Germinal center (tissue), 1 donor: ENCODE measurements at places on chromosomes 7 and 10.

DNA sequence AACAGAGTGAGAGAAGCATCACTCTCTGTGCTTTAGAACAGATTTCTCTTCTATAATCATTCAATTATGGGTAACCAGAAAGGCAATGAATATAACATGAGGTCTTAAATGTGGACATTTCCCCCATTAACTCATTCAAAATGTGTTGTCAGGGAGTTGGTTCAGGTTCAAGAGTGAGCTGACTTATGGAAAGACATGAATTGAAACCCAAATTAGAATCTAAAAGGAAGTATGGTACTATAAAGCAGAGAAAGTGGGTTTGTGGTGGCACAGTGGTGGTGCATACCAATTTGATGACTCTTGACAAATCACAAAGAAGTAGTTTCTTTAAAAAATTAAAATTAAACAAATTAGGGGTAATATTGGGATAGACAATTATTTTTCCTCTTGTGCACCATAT lies 114.6 kb upstream of the MEOX2 start:
- DNase-seq, result no peak

DNA sequence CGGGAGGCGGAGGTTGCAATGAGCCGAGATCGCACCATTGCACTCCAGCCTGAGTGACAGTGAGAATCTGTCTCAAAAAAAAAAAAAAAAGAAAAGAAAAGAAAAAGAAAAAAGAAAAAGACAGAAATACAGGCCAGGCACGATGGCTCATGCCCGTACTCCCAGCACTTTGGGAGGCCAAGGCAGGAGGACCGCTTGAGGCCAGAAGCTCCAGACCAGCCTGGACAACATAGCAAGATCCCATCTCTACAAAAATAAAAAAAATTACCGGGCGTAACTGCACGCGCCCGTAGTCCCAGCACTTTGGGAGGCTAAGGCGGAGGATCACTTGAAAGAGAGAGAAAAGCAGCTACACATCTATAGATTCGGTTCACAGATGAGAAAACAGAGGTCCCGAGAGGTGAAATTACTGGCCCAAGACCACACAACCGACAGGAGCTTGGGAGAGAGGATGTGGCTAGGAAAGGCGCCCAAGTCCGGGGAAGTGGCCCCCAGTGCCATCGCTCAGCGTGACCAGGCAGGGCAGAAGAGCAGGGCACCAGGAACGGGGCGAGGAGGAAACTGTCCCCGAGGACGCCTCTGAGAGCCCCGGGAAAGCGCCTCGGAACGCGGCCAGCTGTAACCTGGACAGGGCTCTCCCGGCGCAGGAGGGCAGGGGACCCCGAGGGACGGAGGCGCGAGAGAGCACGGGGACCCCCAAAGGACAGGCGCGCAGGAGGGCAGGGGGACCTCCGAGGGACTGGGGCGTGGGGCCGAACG lies 612 bp downstream of the SNX8 start:
- no peak for DNase-seq

DNA sequence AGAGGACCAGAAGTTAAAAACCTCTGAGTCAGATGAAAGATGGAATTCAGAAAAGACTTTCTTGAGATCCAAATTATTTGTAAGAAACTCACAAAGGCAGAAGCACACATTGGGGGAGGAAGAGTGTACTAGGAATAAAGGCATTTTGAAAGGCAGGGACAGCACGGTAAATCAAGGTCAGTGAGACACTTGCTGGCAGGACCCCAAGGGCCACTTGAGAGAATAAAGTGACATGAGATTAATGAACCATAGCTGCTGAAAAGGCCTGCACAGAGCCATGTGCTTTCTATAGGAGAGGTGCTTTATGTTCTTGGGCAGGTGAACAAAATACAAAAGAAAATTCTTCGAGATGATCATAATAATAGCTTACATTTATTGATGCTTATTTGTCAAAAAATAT lies 929.9 kb upstream of the MBL2 start:
- DNase-seq, result no peak

GRCh38 chr7:111096997-111097396 lies 6.1 kb downstream of the LRRN3 start:
- no peak for DNase-seq

- no peak for DNase-seq
These were observed 24.6 kb downstream of the PRSS2 start for GRCh38 chr7:142795339-142795863.

DNA sequence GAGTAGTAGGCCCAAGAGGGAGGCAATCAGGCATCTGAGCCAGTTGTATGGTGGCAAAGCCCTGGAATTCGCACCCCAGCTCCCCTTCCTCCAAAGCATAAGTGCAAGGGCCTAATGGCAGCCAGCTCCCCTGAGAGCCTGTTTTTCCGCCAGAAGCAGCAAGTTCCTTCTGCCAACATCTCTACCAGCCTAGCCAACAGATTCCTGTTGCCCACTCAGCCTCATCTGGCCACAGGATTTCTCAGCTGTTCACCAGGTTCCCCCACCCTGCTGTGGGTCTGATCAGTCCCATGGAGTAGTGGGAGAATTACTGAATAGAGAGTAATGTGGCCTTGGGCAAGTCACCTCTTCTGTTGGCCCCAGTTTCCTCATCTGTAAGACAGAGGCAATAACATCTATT lies 186.2 kb upstream of the PDE1C start:
- DNase-seq, result no peak

DNA sequence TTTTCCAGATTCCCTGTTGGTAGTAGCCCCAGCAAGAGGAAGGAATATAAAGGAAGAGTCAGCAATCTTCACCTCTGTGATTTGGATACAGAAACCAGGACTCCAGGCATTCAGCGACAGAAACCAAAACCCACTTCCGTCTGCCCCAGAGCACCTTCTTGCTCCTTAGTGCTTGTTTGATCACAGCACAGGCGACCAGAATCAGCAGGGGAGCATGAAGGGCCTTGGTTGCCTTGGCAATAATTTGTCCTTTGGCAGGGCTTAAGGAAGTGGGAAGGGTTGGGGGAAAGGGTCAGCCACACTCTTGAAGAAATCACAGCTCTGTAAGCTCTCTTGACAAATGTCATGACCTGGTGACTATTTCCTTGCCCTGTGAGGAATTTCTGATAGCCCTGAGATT lies 379.6 kb downstream of the OTUD1 start:
- DNase-seq, result no peak

DNA sequence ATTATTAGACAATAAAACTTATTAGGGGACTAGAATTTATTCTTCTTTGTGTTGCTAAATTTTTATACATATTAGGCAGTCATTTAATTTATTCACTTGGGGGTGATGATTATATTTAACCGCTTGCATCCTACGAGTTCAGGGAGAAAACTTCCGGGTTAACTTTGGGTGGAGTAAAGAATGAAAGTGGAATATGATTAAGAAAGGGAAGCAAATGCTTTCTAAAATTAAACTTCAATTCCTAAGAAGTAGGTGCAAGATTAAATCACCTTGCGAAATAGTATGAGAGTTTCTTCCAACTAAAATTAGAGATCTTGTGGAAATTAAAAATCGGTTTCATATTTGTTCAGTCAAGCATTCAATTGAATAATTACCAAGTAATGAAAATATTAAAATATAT lies 33.5 kb downstream of the MRC1 start:
- no peak for DNase-seq

- DNase-seq, result no peak
These were observed 48.1 kb downstream of the ITPRID1 start for GRCh38 chr7:31562002-31562401.

- no peak for DNase-seq
These were observed 198.1 kb downstream of the FZD1 start for GRCh38 chr7:91462316-91462715.

GRCh38 chr10:132941640-132942051 lies 724 bp downstream of the CFAP46 start:
- no peak for DNase-seq

DNA sequence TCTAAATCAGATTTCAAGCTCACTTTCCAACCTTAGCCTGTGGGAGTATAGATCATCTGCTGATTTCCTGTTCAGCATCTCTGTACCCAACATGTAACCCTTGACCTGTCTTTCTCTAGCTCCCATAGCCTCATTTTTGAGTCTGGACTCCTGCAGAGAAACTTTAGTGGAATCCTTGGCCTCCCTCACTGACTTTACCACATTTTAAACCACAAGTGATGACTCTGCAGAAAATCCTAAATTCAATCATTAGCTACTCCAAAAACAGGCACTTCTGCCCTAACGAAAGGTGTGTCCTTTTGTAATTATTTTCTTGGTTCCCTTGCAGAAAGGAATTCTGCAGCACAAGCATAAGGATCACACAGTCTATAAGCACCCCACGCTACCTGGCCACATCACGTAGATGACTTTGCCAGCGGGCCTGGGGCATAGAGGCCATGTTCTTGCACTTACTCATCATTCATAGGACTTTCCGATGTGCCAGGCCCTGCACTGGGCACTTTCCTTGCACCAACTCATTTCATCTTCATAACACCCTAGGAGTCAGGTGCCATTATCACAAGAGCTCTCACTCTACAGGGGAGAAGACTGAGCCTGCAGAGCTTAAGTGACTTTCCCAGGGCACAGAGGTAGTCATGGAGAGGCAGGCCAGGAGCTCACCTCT lies 57.2 kb upstream of the OPALIN start:
- no peak for DNase-seq

- DNase-seq, result no peak
These were observed 68.7 kb upstream of the OGDHL start for GRCh38 chr10:49830846-49831245.

- DNase-seq, result no peak
These were observed 199.2 kb downstream of the IMMP2L start for GRCh38 chr7:111363099-111363498.

GRCh38 chr7:139036901-139037300 lies 1.1 kb upstream of the ZC3HAV1L start:
- no peak for DNase-seq

GRCh38 chr7:116783666-116784318 lies 78.6 kb upstream of the CAPZA2 start:
- DNase-seq, result no peak

DNA sequence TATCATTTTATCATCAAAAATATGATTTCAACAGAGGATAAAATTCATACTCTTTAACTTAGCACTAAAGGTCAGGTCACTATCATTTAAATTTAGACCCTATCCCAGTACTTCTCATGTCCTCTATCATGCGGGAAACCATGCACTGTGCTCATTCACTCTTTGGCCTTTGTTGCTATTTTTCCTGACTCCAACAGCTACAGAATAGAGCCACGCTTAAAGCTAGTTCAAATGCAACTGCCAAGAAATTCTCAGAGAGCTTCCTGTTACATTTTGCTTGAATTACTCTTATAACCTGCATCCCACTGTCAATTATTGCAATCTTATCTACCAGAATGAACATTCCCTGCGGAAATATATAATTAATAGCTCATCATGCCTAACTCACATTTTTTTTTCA lies 58.3 kb downstream of the SEMA3A start:
- no peak for DNase-seq

DNA sequence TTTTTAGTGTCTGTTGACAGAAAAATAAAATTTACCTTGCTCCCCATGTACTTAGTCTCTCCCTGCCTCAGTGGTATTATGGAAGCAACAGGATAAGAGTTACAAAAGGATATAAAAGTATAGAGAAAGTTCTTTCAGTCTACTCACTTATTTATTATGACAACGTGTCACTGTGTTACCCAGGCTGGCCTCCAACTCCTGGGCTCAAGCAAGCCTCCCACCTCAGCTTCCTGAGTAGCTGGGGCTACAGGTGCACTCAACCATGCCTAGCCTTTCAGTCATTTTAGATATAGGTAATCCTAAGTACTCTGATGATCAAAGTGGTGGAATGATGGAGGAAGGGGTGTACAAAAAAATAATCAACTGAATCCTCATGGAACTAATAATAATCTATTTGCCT lies 215.2 kb upstream of the MKLN1 start:
- no peak for DNase-seq

DNA sequence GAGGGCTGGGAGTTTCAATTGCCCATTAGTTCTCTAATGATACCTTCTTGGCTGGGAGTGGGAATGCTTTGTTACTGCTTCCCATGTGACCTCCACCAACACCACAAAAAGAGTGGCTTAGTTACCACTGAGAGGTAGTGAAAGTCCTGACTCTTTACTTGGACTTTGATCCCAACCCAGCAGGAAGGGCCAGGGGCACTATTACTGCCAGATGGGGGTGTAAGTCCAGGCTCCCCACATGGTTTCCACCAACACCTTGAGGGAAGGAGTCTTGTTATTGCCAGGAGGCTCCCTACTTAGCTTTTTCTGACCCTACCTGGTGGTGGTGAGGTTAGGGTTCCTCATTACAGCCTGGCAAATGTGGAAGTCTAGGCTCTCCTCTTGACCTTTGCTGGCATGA lies 11.4 kb downstream of the GGCT start:
- no peak for DNase-seq

DNA sequence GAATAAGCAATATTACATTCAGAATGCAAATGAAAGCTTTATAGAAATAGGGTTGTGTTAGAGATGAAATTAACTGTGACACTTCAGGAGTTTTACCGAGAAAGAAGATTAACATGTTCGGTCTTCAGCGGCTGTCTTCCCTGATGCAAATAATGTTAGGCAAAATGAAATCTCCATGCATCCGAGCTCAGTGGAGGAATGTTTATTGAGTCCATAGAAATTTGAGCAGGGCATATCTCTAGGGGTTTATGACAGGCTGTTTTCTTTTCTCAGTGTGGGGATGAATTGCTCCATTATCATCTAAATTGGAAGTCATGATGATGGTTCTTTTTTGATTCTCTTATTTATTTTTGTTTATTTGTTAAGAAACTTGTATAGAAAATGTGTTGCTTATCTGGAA lies 31.7 kb downstream of the DYNC1I1 start:
- no peak for DNase-seq

DNA sequence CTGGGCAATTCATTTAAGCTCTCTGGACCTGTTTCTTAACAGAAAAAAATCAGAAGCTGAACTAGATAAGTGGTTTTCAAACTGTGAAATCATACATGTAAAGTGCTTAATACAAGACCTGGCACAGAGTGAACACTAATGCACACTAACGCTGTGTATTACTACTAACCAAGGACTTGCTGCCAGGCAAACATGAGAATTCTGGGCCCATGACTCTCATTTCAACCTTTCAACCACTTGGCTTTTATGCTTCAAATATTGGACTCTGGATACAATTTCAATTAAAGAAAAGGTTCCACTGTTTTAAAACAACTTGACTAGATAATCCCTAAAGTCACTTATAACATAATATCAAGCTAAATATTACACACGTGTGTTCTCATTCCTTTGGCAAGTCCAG lies 73.4 kb downstream of the SRPK2 start:
- DNase-seq, result no peak

- DNase-seq, result no peak
These were observed 32.4 kb downstream of the SLIT1 start for GRCh38 chr10:97153270-97153850.

DNA sequence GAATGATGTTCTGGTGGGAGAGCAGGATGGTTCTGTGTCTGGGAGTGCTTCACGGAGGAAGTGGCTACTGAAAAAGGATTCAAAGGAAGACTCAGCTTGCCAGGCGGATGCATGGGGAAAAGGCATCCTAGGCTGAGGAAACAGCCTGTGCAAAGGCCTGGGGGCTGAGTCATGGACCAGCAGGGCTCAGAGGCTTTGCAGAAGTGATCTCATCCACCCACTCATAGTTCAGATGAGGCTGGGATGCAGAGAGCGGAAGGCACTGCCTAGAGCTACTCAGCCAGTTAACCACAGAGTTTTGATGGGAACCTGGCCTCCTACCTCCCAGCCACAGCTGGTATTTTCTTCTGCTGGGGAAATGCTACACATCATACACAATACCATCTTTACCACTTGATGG lies 15.8 kb upstream of the ADAMTS14 start:
- DNase-seq, result no peak

GRCh38 chr7:104604706-104605105 lies 276.3 kb downstream of the LHFPL3 start:
- no peak for DNase-seq
